Activated naive CD4-positive, alpha-beta T cell treated with Interleukin-2 at 50 U/mL for 16 hours (primary cell): ENCODE measurements at places on chromosomes 11 and 22.
A peak's percentile ranks its signal among the peaks of the same experiment; 100 is the strongest.

GRCh38 chr11:67996622-67997474, 7.0 kb downstream of the UNC93B1 start:
- DNase-seq = peak; percentile 25

DNA sequence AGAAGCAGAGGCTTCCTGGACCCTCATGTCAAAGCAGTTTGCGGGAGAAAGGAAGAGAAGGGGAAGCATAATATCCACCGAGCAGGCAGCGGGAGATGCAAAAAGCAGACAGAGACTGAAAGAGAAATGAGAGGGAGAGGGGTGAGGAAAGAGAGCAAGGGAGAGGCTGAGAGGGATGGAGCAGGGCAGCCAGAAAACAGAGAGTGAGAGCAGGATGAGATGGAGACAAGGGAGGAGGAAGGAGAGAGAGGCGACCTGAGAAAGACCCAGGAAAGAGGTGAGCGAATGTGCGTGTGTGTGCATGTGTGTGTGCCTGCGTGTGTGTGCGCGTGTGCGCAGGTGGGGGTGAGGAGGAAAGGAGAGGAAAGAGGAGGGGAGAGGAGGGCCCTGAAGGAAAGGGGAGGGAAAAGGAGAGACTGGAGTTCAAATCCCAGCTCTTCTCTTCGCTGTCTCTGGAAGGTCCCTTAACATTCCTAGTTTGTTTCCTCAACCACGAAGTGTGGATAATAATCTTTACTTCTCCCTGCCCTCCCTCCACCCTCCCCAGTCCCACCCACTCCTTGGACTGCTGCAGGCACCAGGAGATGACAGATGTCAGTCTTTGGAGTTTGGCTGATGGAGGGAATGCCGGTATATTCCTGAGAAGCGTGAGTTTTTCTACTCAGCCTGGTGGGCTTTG, 67.9 kb downstream of the ISX start:
- DNase-seq = no peak

- peak; percentile 48 for DNase-seq
Observed at GRCh38 chr11:1844221-1845094, 5.7 kb downstream of the TNNI2 start.

DNA sequence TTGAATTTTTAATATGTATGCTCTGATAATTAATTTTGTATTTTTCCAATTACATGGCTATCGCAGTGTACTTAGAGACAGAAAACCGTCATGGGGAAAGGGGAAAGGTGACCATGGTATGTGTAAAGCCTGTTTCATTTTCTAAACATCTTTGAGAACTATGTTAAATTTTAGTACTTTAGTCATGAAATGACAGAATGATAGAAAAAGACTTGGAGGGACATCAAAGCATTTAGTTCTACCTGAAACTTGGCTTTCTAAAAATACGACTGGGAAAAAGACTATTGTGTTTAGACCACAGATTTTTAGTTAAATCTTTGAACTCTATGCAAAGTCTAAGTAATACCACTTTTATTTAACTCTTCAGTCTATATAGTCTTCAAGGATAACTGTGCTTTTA, 54.1 kb downstream of the MAML2 start:
- no peak for DNase-seq

- DNase-seq = no peak
Observed at GRCh38 chr11:115623021-115623451, 118.8 kb upstream of the CADM1 start.

GRCh38 chr11:118938491-118939403, 13.0 kb upstream of the BCL9L start:
- no peak for DNase-seq

- DNase-seq = no peak
Observed at GRCh38 chr22:38601221-38601764, 31.3 kb upstream of the DMC1 start.

- no peak for DNase-seq
Observed at GRCh38 chr11:95605271-95605940, 184.2 kb downstream of the FAM76B start.

DNA sequence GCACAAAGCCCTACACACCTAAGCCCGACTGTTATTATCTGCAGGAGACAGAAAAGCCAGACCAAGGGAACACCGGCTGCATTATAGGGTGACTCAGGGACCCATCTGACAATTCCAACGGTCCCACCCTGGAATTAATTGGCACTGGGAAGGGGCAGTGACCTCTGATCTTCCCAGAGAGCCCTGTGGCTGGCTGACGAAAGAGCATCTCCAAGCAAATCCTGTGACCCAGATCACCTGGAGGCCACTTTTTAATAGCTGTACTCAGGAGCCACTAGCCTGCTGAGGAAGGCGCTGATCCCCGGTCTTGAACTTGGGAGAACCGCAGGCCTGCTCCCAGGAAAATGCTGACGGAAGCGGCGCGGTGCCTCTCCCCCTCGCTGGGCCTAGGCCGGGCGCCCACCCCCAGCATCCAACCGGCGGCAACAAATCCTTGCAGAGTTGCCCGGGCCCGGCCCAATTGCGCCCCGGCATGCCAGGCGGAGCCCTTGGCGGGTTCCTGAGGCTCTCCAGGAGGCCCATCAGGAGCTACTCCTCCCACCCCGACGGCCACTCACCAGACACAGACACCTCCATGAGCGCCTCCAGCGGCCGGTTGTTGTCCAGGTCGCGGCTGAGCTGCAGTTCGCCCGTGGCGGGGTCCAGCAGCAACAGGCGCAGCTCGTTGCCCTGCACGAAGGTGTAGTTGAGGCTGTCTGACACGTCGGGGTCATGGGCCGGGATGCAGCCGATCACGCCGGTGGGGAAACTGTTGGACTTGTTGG, 4.2 kb downstream of the CELSR1 start:
- no peak for DNase-seq

DNA sequence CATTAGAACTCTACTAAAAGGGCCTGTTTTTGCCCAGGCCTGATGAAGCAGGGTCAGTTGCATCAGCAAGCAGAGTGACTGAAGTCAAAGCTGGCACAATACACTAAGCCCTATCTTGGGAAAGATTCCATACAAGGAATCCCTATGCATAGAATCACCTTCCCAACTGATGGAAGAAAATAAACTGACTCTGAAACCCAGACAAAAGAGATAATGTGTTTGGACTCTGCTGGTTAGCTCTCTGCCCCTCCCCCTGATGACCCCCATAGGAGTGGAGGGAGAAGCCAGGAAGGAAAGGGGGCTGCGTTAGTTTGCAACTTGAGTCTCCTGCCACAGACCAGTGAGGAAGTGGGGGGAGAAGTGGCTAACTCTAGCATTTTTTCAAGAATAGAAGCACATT, 32.9 kb downstream of the GALNT18 start:
- no peak for DNase-seq

DNA sequence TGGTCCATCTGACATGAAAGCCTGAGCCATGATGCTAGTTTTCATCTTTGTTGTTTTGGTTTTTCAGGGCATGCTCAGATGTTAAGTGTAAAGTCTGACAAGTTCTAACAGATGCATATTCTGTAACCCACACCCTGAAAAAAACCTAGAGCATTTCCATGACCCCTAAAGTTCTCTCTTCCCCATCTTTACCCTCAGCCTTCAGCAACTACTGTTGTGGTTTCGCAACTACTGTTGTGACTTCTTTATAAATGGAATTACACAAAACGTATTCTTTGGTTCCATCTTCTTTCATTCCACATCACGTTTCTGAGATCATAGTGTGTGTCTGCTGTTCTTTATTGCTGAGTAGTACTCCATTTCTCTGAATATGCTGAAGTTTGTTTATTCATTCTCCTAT, 65.1 kb upstream of the LDLRAD3 start:
- no peak for DNase-seq

DNA sequence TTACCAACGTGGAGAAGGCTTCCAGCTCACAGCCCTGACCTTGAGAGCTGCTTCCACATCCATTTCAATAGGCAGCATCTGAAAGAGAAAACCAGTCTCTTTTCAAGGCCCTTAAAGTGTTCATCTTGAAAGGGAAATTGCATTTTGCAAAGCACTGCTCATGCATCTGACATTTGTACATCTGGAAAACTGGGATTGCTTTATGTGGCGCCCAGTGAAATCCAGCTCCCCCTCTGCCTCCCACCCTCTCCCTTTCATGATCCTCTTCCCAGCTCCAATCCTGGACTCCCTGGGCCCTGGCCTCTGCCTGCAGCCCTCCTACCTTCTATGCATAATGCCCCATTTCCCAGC, 17.4 kb downstream of the TP53AIP1 start:
- DNase-seq = no peak

DNA sequence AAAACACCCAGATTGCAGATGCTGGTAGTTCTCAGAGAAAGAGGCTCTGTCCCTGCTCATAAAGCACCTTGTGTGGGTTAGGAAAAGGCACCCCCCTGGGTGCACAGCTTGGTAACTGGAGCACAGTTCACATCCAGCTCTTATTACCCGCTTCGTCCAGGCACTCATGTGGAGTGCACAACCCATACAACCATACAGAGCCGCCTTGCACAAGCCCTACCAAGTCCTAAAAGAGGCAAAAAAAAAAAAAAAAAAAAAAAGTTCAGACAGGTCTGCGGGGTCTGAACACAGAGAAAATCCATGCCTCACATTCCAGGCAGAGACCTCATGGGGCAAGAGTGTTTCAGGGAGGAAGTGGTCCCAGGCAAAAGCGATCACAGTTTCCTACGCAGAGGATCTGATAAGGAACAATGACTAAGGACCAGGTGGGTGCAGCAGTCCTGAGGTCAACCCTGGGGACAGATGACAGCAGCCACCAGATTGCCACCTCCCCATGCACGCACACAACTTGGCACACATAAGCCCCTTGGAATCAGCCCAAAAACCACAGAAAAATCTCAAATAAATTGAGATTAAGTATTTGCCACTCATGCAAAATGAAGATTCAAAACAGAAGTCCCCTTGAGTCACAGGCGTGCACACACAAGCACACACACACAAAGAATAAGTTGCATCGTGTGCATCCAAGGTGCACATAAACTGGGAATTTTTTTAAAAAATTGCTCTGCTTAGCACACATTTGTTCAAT, 12.3 kb downstream of the MB start:
- DNase-seq = peak; percentile 27

GRCh38 chr11:44388828-44389657, 79.1 kb upstream of the ALX4 start:
- no peak for DNase-seq

DNA sequence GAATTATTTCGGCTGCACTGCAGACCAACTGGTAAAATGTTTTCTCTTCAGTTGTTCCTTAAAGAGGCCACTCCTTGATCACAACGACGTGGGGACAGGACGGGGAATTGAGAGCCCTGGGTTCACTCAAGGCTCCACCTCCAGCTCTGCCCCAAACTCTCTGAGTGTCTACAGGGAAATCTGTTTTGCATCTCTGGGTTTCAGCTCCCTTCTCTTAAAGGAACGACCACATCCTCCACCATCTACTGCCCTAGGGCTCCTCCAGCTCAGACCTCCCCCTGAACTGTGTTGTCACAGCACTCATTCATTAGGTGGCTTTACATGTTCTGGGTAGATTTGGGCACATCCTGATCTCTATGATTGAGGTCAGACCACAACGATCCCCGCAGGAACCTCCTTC, 5.1 kb upstream of the PPFIA1 start:
- no peak for DNase-seq

DNA sequence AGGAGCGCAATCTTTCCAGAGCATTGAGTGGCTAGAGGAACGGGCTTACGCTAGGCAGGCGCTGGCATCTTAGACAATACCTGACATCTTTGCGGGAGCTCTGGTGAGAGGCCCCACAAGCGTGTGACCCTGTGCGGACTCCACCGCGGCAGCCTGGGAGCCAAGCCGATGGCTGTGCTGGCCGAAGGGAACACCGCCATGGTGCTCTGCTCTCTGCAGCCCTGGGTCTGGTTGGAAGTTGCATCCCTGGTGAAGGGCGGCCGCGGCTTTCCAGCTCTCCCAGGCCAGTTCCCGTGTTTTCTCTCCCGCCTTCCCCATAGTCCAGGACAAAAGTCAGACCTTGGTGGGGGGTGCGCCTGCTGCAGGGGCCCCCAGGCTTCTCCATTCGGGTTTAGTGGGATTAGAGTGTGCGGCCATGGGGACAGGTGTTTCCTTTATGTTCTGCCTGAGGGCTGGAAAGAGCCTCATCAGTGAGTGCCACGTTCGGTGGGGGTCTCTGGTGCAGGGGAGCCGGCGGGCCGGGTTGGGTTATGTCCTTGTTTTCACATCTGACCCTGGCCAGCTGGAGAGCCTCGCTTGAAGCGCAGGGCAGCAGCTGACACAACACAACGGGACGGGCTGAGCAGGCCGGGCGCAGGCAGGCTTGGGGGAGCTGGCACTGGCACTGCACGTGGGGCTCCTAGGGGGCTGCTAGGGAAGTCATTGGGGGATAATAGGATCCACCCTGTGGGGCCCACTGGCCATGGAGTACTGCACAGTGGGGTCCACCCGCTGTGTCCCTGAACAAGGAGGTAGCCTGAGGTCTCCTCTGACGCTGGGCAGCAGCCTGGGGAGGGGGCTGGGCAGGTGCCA, 94.8 kb downstream of the KCNQ1 start:
- no peak for DNase-seq

GRCh38 chr11:68214173-68215086, 1.3 kb upstream of the KMT5B start:
- no peak for DNase-seq

- DNase-seq = no peak
Observed at GRCh38 chr11:70503468-70504221, 105.3 kb downstream of the CTTN start.

- DNase-seq = no peak
Observed at GRCh38 chr11:76791861-76792260, 8.7 kb downstream of the TSKU start.

DNA sequence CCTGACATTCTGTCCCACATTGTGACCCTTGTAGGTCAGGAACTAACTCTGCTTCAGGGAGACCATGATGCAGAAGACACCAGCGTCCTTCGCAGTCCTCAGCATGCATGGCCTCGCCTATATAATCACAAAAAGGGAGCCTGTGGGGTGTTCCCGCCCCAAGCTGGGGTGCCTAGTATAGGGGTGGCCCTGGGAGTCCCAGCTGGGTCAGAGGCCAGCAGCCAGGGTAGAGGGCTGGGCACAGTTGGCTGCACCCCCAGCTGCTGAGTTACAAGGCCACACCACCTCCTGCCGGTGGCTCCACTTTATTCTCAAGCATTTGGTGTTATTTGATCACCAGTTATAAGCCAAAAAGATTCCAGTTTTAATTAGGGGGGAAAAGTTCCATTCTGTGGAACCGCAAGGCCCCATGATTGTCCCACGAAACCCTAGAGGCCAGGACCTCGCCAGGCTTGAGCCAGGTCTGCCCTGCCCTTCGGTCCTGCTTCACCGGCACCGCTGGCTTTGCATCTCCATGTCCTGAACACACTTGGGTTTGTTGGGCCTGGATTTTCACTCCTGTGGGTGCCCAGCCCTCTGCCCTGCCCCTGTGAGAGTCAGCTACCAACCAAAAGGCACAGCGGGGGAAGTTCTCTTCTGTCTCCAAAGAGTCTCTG, 15.0 kb upstream of the GNB1L start:
- DNase-seq = no peak

GRCh38 chr22:47269516-47270088, 507.2 kb downstream of the TBC1D22A start:
- DNase-seq = no peak

GRCh38 chr11:74133436-74133835, 37.4 kb downstream of the C2CD3 start:
- no peak for DNase-seq

GRCh38 chr22:26585104-26585790, 4.7 kb downstream of the TPST2 start:
- DNase-seq = no peak

- no peak for DNase-seq
Observed at GRCh38 chr11:72445423-72445822, 11.1 kb upstream of the CLPB start.

- no peak for DNase-seq
Observed at GRCh38 chr11:71284525-71285092, 32.2 kb upstream of the SHANK2 start.
